ENCODE measurements at places on chromosomes 4 and X. TPM values are rescaled to one million over a fixed set of nuclear protein-coding genes. Genes with fewer than 3 reads are reported as not detected.

Gene SPOCK3
- total RNA-seq, result 2.0 TPM

Gene HNRNPDL
- total RNA-seq, result 127 TPM

Gene EFNB1
- 130 TPM for total RNA-seq

Gene INPP4B
- total RNA-seq, result 2.3 TPM

DNA sequence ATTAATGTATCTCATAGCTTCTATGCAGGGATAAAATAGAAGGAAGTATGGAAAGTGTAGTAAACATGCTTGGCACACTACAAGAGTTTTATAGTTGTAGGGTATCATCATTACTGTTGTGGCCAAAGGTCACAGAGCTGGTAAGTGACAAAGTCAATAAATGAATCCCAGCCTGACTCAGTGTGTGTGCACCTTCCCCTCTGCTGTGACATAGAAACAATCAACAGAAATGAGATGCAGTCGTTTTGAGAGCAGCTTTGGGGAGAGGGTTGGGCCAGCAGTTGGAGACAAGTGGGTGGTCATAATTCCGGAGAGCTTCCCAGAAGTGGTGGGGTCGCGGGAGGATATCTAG is 82.4 kb upstream of the RBPJ start:
- no peak for DNase-seq

- no peak for DNase-seq
These were observed 34.2 kb downstream of the COX7B2 start for GRCh38 chr4:46874811-46875210.

- no peak for DNase-seq
These were observed 1470.8 kb upstream of the ADGRL3 start for GRCh38 chr4:59729321-59729720.

DNA sequence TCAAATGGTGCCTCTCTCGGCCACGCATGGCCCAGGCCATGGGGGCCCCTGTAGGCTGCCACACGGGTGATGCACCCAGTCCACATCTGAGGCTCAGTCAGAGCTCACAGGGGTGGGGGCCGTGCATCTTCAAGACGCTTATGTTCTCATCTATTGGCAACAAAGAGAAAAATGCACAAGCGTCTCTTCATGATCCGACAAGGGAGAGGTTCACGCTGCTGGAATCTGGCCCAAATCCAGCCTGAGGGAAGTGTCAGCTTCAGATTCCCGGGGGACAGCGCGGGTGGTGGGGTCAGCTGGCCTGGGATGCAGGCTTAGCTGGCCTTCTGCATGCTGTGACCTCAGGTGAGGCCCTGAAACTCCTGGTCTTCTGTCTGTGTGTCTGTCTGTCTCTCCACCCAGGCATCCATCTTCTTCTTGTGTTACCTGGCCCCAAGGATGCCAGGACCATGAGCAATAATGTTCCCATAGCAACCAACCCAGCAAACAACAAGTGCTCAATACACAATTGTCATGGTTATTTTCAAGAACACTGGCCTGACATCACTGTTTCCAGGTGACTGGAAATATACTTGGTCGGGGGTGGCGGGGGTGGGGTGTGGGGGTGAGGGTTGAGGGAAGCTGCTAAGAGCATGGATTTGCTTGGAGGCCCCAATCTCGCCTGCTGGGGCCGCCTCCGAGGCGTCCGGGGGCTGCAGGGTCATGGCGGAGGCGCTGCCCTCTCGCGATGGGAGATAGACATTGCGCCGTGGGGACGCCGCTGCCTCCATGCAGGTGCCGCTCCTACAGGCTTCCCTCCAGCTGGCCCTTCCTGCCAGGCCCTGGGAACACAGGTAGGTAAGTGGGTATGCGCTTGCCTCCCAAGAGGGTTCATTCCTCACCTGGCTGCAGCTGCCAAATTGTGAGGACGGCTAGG is 48.3 kb downstream of the ABLIM2 start:
- no peak for DNase-seq

DNA sequence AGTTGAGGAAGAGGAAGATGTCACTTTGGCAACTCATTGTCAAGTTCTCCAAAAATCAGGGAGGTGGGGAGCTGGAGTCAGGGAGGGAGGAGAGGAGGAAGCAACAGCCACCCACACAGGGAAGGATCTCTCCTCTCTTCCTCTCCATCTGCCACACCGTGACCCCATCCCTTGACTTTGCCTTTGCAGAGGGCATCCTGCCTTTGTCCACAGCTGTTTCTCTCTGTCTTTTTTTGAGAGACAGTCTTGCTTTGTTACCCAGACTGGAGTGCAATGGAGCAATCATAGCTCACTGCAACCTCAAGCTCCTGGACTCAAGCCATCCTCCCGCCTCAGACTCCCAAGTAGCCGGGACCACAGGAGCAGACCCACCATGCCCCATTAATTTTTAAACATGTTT is 276.0 kb downstream of the SHOX start:
- DNase-seq, result no peak

- no peak for DNase-seq
These were observed 72.5 kb downstream of the C4orf46 start for GRCh38 chr4:158599150-158599549.

DNA sequence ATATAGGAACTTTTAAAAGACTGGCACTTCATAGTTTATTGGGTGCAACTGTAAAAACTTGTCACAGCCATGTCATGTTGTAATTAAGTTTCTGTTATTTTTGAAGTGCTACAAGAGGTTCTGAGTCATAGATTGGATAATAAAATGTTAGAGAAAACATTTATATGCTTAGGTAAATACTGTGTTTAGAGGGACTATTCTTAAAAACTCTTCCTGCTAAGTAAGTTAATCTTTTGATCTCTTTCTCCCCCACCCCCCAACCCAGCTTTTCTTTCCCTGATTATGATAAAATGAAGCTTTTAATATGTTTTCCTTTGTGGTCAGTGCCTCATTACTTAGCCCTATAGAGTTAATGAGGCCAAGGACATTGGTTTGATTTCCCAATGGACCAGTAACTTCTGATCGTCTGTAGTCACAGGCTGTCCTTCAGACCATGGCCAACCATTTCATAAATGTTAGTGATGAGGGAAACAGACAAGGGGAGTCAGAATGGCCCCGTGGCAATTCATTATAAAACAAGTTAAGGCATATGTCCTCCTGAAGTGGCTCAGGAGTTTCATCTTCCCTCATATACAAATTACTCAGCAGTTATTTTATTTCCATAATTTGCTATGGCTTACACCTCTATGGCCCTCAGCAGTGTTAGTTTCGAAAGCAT is 3.9 kb upstream of the PDLIM5 start:
- DNase-seq, result no peak

DNA sequence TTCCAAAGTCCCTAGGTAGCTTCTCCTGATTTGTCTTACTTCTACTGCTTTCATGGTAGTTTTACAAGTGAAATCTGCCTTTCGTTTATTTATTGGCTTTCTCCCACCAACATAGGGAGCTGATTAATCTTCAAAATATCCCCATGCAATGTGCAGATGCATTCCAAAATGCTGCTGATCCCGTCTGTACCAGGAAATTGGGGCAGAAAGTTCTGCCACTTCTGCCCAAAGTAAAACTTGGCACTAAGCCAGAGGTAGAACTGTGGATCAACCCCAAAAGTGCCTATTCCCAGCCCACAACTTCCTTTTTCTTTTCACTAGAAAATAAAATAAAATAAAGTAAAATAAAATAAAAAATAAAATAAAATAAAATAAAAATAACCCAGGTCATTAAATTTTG is 47.3 kb upstream of the PPARGC1A start:
- DNase-seq, result no peak

DNA sequence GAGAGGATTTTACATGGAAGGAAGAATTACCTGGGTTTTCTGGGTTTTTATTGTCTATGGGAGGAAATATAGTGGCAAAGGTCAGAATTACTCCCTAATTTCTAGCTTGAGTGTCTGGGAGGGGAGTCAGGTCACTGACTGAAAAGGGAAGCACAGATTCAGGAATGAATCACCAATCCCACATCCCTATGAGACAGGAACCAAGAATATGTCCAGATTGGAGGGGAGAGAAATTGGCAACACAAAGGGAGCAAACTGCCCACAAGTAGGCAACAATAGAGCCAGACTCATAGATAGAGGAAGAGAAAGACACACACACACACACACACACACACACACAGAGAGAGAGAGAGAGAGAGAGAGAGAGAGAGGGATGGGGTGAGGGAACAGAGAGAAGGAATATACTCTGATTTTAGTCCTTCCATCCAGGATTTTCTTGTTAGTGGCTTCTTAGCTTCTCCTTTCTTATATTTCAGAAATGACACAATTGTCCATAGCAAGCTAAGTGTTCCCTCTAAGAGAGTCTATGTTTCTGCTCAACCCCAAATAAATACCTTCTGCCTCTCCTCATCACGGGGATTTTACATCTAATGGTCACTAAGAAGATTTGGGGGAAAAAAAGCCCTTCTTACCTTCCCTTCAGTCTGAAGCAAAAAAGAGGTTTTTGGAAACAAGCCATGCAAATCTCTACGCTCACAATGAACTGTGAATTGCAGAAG is 12.0 kb downstream of the P2RY10 start:
- DNase-seq, result no peak

- no peak for DNase-seq
These were observed 437 bp upstream of the CPE start for GRCh38 chr4:165378398-165378744.

DNA sequence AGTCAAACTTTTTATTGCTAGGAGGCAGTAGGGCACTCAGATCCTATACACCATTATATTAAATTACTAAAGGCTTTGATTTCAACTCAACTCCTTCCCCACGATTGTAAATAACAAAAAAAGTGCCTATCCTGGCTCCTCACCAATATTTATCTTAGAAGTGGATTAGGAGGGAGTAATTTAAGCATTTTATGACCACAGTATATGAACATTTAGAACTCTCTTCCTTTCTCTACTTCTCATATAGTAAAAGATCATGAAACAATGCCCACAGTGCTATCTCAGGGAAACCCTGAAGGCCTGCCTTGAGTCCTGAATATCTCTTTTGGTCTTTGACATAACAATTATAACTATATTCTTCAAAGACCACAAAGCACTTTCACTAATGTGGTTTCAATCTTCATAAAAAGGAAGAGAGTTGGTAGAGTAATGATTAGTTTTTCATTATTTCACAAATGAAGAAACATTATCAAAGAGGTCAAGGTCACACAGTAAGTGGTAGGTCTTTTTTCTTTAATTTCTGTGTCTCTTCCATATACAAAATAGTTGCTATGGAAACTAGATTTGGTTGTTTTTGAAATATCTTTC is 29.1 kb upstream of the ADH1C start:
- no peak for DNase-seq

GRCh38 chr4:72604324-72604723 is 35.3 kb upstream of the ADAMTS3 start:
- DNase-seq, result no peak

DNA sequence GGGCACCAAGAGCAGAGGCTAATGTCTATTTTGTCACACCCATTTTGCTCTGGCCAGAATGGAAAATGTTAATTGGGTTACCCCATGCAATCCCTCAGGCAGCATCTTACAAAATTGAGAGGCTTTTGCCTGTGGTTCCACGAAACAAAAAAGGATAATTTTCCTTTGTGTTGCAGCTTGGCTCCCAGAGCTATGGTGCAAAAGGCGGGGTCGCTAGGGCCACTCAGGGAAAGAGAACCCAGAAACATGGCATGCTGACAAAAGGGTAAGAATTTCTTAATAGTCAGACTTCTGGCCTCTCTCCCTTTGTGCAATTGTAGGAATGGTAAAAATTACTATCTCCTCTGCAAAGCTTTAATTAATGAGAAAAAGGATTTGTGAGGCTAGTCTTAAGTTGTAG is 119.6 kb upstream of the BANK1 start:
- DNase-seq, result no peak

DNA sequence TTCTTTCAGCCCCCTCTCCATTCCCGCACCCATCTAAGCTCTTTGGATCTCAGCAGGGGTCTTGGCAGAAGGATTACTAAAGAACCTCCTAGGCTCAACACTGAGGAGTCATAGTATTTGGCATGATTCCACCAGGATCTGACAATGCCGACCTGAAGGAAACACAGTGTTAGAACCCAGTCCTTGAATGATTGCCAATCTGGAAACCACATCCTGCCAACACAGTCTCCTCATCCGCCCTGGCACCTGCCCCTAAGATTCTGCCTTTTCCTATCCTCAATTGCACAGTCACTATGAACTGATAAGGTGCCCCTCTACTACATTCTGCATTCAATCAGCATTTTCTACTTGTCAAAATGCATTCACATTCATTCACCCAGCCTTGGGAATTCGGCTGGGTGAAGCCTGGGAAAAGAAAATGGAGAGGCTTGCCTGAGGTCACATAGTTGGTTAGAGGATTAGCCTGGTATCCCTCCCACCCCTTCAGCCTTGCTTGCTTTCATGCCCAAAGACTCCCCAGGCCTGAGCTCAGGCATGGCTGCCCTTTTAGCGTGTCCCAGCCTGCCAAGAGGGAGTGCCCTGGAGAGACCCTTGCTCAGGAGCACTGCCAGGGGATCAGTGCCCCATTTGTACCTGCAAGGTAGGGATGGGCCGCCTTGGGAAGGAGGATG is 2.2 kb upstream of the CLDN2 start:
- peak; percentile 69 for DNase-seq
